Nucleus accumbens (tissue), 56 donors: ENCODE measurements at places on chromosomes 6 and 20.
A peak's percentile ranks its signal among the peaks of the same experiment; 100 is the strongest.

DNA sequence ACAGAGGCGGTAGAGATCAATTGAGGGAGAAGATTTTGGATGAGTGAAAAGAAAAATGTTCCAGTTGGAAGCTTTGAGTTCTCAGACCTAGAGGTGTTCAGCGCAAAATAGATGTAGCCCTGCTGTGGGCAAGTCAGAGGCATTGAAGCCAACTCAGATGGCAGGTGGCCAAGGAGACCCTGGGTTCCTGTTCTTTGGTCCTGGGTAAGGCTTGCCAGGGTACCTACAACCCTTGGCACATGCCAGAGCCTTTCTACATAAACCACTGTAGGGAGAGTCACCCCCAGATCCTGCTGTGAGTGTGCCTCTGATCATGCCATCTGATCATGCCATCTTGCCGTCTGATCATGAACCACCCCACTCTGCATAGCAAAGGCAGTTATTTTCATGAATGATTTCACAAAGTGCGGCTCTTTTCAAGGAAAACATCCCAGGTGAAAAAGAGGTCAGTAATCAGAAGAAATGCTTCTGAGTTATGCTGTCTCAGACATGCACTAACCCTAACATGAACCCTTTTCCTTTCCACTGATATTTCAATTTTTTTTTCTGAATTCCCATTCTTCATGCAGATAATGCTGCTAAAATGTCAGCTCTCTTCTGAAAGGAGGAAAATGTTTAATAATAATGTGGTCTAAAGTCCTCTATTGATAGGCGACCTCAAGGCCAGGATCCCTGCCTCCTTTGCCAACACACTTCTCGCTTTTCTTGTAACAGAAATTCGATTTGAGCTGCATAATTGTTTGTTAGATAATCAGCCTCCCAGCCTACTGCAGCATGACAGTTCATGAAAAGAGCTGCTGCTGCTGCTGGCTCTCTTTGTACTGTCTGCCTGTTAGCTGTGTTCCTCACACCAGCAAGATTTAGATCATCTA is 153.6 kb downstream of the MTHFD1L start:
- DNase-seq, result no peak

DNA sequence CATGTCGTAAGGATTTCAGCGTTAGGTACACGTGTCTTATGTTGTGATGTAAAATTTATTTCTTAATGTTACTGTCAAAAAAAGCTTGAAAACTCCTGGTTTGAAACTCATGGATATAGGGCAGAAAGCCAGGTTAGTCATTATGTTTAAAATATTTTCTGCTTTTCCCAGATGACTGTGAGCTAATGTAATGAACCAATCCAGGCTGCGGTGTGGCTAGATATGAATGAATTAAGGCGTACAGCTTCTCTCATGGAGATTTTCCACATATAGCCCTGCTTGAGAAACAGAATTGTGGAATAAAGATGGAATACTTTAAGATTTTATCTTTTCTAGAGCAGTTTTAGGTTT is 80.3 kb upstream of the STMND1 start:
- DNase-seq, result no peak

DNA sequence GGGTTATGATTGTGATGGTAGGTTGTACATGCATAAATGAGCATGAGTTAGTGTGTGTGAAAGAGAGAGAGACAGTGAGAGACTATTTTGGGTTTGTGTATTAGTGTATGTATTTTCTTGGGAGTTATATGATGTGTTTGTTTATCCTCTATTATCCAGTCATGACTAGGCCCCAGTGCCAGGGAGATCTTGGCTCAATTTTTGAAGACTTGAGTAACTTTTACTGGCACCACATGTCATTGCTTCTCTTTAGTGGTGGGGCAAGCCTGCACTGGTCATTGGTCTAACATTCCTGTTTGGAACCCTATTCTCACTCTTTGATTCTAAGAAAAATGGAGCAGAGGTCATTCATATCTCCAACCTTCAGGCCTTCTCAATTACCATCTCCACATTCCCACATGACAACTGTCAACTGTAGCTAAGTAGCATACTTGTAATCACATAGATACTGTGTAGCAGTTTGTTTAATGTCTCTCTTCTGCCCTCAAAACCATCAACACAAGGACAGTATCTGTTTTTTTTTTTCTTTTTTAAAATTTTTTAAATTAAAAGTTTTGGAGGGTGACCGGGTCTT is 8.8 kb downstream of the L3MBTL1 start:
- no peak for DNase-seq

DNA sequence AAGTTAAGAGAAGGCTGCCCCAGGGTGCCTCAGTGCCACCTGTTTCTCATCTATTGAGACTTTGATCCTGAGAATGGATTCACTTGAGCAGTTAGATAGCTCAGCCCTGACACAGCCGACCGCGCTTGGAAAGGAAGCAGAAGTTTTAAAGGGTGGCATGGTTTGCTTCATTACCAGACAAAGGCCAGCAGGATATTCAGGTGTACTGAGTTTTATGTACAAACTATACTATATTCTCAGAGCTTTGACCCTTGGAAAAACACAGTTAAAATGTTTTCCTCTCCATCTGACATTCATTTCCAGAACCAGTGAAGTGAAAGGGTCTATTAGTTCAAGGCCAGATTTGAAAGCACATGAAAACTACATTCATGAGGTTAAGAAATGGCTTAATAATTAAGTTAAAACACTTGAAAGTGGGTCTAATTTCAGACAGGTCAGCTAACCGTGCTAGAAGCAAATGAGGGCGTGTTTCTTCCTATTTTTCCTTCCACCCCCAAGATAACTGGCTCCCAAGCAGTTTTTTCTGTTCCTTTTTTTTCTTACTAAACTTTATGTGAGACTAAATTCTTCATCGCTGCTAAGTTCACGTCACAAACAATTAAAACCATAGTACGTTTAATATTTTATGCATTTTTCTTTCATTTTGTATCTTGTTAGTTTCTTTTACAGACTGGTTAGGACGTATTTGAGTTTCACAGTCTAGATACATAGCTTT is 385.3 kb upstream of the SOX4 start:
- no peak for DNase-seq

- DNase-seq, result no peak
Observed at GRCh38 chr6:33417128-33417902, 592 bp downstream of the CUTA start.

- DNase-seq, result no peak
Observed at GRCh38 chr6:131125431-131125830, 9.8 kb upstream of the AKAP7 start.

- no peak for DNase-seq
Observed at GRCh38 chr6:47603995-47604394, 94.4 kb upstream of the ADGRF4 start.

DNA sequence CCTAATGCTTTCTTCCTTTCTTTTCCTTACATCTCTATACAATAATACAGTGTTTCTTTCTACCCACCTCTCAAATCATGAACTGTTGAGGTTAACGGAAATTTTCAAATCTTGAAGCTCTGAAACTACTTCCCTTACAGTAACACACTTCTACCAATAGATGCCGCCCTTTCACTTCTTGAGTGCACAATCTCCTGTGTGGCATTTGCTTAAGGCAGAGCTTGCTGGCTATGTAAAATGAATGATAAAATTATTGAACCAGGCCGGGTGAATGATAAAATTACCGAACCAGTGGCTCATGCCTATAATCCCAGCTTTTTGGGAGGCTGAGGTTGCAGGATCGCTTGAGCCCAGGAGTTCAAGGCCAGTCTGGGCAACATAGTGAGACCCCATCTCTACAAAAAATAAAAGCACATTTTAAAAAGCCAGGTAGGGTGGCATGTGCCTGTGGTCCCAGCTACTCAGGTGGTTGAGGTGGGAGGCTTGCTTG is 56.8 kb downstream of the KCNS1 start:
- peak; percentile 26 for DNase-seq

DNA sequence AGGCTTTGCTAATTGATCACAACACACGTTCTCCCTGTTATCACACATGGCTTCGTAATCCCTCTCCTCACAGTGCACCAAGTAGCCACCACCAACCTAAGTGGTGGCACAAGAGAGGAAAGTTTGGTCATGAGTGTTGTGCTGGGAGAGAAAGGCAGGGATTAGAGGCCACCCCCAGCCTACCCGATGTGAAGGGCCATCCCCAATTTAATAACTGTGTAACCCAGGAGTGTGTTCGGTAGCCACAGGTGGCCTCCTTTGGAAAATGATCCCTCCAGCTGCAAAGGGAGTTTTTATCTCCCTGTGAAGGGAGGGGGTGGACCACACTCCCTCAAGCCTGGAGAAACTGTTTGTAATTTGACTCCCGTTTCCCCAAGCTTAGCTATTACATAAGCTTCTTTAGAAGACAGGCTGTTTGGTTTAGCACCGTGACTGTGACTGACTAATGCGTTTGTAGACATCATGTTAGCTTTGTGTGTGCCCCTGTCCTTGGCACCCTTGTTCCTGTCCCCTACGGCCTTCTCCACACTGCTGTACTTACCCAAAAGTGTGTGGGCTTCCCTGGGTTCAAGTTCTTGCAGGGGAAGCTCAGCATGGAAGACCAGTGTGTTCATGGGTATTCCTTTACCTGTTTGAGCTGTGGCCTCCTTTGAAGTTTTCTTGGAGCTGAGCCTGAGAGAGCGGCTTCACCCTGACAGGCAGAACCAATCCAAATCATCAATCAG is 20.6 kb downstream of the PPP1R16B start:
- no peak for DNase-seq

GRCh38 chr20:34215711-34216381 is 25.4 kb upstream of the ASIP start:
- peak; percentile 25 for DNase-seq

GRCh38 chr6:163507965-163508364 is 93.4 kb downstream of the QKI start:
- no peak for DNase-seq

DNA sequence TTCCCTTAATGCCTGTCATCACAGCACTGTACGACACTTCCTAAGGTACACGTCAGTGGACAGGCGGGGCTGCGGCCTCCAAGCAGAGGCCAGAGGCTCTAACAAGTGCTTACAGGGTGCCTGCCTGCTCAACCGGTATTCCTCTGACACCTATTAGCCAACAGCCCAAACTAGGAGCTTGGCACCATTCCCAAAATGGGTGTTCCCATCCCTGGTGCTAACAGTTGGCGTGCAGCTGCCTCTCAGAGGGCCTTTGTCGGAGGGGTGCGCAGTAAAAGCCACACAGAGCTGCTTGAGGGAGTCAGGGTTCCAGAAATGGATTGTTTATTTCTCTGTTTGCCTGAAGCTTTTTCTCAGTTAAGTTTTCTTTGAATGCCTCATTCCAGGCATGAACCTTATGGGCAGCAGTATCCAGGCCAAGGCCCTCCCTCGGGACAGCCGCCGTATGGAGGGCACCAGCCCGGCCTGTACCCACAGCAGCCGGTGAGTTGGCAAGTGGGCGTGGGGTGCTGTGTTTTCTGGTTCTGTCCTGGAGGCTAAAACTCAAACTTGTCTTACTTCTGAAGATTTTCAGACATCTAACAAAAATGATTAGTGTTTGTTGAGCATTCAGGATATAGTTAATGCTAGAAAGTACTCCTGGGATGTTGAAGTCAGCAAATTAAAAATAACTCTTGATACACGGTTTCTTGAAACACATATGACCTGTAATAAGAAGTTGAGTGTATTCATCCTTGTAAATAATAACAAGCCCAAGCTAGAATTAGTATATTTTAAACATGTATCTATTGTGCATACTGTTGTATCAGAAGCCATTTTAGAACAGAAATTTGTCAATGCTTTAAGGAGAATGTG is 124.7 kb downstream of the TMEM242 start:
- no peak for DNase-seq

GRCh38 chr6:36355819-36356218 is 19.1 kb upstream of the BNIP5 start:
- DNase-seq, result no peak

- no peak for DNase-seq
Observed at GRCh38 chr20:16864069-16864468, 115.9 kb downstream of the OTOR start.

DNA sequence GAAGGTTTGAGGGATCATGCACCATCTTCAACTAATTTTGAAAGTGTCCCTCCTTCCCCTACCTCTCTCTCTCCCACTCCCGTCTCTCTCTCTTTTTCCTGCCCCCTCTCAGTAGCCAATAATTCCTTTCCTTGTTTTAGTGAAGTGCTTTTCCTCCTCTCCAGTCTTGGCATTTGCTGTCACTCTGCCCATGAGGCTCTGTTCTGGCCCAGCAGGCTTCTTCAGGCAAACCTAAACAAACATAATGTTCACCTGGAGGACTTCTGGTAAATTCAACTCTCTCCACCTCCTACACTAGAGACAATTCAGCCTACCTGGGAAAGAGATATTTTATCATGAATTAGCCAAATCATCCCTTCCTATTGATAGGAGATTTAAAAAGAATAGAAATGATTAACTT is 320.4 kb upstream of the RNF24 start:
- no peak for DNase-seq

DNA sequence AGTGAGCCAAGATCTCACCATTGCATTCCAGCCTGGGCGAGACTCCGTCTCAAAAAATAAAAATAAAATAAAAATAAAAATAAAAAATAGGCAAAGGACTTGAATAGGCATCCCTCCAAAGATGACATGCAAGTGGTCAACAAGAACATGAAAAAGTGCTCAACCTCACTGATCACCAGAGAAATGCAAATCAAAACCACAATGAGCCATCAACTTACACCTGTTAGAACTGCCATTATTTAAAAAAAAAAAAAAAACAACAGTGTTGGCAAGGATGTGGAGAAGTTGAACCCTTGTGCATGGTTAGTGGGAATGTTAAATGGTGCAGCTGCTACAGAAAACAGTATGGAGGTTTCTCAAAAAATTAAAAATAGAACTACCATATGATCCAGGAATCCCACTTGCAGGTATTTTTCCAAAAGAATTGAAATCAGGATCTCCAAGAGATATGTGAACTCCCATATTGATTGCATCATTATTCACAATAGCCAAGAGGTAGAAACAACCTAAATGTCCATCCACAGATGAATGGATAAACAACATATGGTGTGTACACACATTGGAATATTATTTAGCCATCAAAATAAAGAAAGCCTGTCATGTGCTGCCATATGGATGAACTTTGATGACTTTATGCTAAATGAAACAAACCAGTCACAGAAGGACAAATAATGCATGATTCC is 2.8 kb downstream of the C20orf203 start:
- no peak for DNase-seq

GRCh38 chr20:51610111-51610510 is 67.6 kb upstream of the NFATC2 start:
- DNase-seq, result no peak

- DNase-seq, result no peak
Observed at GRCh38 chr6:130959951-130960350, 103.1 kb downstream of the EPB41L2 start.

GRCh38 chr20:271069-271468 is 13.5 kb downstream of the DEFB132 start:
- DNase-seq, result no peak

DNA sequence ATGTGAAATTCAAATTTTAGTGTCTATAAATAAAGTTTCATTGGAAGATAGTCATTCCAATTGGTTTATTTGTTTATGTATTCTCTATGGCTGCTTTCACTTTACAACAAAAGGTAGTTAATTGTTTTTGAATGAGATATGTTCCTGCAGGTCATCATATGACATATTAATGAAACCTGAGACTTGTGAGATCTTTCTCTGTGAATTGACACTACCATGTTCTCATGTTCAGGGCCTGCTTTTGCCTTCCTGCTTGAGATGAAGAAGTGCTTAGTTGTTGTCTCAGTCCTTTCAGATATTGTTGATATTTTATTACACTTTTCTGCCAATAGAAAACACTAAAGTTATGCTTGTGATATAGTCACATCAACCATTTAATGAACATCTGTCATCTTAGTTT is 132.5 kb downstream of the UTRN start:
- DNase-seq, result no peak
